Coronary artery (tissue), 2 donors: ENCODE measurements at places on chromosomes 11 and 22.

DNA sequence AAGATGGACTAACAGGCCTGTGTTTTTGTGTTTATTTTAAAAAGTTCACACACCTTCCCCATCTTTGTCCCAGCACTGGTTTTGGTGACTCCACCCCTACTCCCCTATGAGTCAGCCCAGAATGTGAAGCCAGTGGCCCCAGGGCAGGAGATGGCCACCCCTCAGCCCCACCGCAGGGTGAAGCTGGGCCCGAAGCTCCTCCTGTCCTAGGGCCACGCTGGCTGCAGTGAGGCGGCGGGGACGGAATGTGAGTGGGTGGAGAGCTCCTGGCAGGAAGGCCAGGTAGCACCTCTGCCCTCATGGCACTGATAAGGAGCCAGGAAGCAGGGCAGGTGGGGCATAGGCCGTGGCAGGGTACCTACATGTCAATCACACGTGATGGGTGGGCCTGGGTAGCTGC lies 39.9 kb downstream of the SGSM3 start:
- DNase-seq = no peak

DNA sequence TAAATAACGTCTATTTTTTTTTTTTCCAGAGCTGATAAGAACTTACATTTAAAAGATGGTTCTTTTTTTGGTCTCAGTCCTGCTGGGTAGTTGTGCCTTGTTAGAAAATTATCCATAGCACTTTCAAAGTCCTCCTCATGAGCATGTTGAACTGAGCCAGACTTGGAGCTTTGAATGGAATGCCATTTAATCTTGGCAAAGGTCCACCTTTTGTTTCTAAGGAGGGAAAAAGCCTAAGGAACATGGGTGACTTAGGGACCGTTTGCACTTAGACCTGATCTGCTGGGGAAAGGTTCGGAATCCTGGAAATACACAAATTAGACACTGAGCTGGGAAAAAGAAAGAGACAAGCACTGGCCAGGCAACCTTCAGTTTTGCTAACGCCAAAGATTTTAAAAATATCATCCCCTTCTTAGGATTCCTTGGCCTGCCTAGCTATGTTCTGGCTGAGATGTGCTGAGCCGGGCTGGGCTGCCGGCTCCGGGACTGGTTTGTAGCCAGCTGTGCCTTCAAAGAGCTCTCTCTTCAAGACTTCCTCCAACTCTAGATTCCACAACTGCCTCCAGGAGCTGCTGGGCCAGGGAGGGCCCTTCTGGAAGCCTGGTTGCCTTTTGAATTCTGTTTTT lies 67.4 kb downstream of the ENDOD1 start:
- DNase-seq = no peak

DNA sequence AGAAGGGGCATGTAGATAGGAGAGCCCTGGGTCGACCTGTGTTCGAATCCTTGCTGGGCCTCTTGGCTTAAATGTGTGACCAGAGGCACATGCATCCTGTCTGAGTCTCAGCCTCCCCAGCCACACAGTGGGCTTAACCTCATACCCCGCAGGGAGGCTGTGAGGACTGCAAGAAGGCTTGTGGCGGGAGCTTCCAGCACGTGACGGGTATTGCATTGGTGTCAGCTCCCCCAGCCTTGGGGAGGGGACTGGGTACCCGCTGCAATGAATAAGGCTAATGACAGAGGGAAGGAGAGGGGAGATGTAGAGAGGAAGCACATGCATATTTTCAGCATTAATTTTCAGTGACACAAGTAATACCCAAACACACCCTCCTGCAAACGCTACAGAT lies 8.1 kb downstream of the RASD2 start:
- DNase-seq = no peak

GRCh38 chr11:76653674-76654284 lies 16.8 kb downstream of the LRRC32 start:
- DNase-seq = peak; percentile 90

- DNase-seq = peak; percentile 65
These were observed 11.5 kb downstream of the TSKU start for GRCh38 chr11:76794371-76795289.

DNA sequence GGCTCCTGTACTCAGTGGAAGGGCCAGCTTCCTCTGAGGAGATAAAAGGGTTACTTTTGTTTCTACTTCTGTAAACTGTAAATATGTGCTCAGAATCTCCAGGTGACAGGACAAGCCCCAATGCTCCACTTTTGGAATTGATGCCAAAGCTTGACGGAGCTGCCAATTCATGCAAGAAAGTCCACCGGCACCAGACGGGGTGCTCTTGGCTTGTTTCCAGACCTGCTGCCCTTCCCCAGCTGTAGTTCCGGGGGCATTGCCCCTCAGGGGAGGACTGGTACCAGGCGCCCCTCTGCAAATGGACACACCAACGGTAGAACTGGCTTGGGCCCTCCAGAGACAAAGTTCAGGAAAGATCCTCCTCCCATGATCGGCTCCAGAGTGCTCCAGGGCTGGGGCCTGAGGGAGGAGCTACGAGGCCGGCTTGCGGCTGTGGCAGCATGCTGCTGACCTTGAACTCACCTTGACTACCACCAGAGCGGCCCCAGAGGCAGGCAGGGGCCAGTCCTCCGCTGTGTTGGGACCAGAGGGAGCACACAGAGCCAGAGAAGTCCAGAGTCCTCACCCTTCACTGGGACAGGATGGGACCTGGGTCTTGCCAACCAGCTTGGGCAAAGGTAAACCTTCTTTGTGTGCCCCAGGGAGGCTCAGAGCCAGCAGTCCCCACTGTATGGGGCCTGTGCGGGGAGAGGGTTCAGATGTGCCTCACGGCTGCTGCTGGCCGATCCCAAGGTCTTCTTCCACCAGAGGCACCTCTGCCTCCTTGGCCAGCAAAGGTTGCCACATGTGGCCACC lies 17.8 kb upstream of the OAF start:
- DNase-seq = no peak

GRCh38 chr11:12577725-12578644 lies 96.2 kb upstream of the TEAD1 start:
- no peak for DNase-seq

GRCh38 chr11:44525473-44526252 lies 39.8 kb upstream of the CD82 start:
- no peak for DNase-seq

DNA sequence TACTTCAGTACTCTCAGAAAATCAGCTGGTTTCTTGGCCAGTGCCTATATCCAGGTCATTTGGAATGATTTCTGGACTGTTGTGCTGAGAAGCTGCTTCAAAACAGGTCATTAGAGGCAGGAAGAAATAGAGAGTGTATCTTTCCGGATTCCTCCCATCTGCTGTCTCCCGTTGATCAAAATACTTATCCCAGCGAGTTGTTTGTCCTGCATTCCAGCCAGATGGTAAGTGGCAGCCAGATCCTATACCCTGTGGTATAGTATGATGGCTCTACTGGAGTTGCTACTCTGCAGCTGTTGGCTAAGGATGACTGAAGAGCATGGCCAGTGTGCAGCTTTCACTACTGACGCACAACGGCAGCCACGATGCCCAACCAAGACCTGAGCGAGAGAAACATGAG lies 560.9 kb upstream of the ANO5 start:
- DNase-seq = no peak

- DNase-seq = no peak
These were observed 8.6 kb upstream of the KCTD14 start for GRCh38 chr11:78031629-78032028.

GRCh38 chr11:92838759-92839310 lies 130.6 kb upstream of the MTNR1B start:
- no peak for DNase-seq

DNA sequence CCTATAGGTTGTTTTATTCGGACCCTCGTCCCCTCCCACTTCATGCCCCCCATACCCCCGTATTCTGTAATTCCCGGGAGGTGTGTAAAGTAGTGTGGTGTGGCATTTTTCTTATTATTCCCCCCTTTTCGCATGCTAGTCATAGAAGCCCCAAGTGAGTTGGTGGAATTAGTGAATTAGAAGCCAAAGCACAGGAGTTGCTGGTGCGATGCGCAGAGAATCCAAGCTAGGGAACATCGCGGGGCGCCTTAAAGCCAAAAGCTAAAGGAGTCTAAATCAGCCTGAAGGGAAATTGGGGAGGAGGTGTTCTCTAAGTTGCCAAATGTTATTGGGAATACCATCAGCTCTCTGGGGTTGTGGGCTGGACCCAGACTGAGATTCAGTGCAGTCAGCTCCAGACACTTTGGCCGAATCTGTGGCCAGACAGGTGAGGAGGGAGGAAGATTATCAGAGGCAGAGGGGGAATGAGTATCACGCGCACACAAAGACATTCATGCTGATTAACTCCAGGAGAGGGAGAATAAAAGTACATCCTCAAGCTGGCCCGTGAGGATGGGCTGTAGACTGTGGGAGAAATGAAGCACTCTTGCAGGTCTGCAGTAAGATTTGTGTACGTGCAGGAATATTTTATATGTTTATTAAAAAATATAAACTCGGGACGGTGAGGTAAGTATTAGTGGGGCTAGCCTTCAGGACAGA lies 102.8 kb upstream of the HSD17B12 start:
- DNase-seq = no peak

DNA sequence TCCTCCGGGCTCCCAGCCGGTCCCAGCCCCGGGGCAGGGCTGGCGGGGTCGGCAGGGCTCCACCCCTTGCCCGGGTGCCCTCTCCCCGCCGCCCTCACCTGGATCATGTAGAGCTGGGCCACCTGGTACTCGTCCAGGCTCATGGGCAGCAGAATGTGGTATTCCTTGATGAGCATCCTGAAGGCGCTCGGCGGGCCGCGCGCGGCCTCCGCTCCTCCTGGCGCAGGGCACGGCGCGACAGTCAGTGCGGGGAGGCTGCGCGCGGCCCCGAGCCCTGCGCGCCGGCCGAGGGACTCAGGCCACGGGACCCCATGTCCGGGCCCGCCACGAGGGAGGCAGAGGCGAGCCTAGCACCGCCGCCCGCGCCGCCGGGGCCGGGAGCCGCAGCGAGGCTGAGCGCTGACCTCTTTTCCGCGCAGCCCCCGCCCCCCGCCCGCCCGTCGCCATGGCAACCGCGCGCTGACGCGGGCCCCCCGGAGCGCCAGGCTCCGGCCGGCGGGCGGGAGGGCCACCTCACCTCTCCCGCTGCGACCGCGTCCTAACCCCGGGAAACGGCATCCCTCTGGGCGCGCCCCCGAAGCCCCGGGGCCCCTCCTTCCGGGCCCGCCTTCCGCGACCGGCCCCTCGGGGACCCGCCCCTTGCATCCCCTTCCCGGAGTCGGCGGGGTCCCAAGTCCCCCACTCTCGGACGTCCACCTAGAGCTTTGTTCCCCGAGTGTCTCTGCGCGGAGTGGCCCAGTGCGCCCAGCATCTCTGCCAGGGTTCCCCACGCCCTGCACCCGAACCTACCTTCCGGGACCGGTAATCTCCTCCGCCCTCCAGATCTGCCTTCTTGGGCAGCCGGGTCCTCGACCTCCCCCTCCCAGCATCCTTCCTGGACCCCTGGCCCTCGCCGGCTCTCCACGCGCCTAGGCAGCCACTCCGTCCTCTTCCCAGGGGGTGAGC lies 886 bp downstream of the PITPNM1 start:
- DNase-seq = no peak

- DNase-seq = peak; percentile 38
These were observed 46.5 kb upstream of the CD5 start for GRCh38 chr11:61055776-61056175.

- DNase-seq = no peak
These were observed 37.9 kb downstream of the TST start for GRCh38 chr22:36981247-36981775.

GRCh38 chr11:82105331-82105998 lies 628.2 kb downstream of the FAM181B start:
- no peak for DNase-seq

DNA sequence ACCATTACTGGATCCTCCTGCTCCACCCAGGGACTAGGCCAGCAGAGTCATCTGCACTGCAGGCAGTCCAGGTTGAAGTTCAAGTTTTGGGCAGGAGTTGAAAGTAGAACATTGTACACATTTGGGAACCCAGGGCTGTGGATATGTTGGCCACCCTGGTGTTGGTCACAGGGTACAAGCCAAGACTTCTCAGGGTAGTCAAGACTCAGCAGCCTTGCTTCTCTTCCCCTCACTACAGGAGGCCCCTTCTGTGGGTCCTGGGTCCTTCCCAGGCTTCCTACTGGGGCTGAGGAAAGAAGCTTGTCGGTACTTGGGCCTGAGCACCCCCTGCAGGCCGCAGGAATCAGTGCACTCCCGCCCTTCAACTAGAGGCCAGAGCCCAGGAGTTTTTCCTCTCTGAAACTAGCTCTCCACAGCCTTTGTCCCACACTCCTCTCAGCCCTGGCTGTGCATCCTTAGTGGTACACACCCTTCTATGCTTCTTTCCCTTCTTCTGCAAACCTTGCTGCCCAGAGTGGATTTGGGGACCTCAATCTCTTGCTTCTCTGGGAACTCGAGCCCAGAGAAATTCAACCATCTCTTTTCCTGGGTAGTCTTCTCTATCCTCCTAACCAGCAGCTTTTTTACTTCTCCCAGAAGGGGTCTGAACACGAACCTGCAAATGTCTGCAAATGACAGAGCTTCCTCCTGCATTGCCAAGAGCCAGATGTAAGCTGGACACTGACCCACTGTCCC lies 2.6 kb upstream of the HPX start:
- DNase-seq = no peak

DNA sequence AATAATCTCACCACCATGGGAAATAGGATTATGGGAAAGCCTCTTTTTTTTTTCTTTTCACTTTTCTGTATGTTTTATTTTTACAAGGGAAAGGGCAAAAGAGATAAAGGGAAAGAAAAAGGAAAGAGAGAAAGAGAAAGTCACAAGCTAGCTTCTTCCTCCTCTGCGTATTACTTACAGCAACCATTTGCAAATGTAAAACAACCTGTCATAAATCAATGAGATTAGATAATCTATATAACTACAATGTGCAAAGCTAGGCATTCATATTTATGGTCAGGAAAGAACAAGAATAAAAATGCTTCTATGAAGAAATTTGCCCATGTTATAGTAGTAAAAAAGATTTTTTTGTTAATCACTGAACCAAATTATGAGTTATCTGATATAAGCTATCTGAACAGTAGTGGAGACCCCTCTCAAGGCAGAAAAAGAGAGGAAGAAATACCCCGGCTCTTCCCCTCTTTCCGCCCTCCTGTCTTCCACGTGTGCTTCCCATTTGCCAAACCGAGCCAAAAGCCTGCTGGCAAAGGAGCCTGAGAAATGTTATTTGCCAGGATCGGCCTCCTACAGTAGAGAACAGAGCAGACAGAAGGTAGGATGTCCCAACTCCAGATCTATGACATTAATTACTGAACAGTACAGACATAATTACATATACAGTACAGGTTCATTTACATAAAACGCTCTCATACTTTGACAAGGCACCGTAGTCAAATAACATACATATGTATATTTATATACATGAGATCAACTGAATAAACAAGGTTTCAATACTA lies 50.2 kb downstream of the ARHGAP32 start:
- no peak for DNase-seq

DNA sequence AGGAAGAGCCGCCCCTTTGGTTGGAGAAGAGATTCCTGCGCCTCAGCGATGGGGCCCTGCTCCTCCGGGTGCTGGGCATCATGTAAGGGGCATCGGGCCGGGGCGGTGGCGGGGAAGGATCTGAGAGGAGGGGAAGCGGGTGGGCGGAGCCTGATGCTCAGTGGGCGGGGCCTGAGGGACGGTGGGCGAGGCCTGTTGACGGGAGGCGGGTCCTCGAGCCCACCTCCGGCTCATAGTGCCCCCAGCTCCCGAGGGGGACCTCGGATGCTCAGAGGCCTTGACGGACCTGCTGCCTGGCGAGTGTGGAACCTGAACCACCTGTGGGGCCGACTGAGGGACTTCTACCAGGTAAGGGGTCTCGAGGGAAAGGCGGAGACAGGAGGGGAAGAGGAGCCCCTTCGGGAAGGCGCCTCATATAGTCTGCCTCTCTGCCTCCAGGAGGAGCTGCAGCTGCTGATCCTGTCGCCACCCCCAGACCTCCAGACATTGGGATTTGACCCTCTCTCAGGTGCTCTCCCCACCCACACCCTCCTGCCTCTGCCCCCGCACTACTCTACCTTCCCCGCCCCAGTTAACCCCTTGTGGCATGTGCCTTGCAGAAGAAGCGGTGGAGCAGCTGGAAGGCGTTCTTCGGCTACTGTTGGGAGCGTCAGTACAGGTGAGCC lies 799 bp downstream of the CCDC88B start:
- DNase-seq = peak; percentile 71
